ENCODE measurements at places on chromosomes 7 and 10.
A peak's percentile ranks its signal among the peaks of the same experiment; 100 is the strongest.

GRCh38 chr7:41996381-41997035 lies 240.5 kb downstream of the GLI3 start:
- DNase-seq, result no peak

- no peak for DNase-seq
These were observed 257.2 kb downstream of the GRID1 start for GRCh38 chr10:86109421-86109820.

- DNase-seq, result no peak
These were observed 594.9 kb upstream of the IGFBP3 start for GRCh38 chr7:46515844-46516590.

DNA sequence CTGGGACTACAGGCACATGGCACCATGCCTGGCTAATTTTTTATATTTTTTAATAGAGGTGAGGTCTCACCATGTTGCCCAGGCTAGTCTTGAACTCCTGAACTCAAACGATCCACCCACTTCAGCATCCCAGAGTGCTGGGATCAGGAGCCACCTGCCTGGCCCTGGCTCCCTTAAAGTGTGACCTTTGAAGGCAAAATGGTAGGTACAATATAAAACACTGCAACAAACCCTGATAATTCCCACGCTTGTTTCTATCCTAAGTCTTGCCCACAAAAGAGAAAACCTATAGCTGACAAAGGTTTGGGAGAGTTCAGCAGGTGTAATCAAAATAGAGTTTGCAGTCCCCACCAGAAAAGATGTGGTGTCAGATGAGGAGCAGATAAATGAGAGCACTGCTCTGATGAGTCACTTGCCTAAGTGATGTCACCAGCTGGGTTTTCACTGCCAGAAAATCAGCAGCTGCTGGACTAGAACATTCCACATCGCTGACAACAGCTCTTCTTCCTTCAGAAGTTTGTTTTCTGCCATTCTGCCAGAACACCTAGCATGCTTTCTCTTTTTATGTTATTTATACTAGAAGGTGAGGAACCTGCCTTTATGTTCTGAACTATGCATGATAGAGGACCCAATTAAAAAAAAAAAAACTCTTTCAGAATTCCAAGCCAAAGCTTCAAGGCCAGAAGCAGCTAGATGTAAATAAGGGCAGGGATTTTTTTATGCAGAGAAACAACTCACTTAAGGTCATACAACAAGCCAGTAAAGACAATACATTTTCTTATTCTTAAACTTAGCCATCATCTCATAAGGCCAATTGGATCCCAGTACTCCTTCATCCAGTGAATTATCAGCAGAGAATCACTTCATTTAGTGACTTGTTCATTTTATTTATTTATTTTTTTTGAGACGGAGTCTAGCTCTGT lies 18.0 kb downstream of the PURB start:
- peak; percentile 25 for DNase-seq

GRCh38 chr7:11831156-11831735 lies 752 bp downstream of the THSD7A start:
- DNase-seq, result no peak

GRCh38 chr7:142405122-142405765 lies 147.4 kb upstream of the PRSS58 start:
- no peak for DNase-seq

DNA sequence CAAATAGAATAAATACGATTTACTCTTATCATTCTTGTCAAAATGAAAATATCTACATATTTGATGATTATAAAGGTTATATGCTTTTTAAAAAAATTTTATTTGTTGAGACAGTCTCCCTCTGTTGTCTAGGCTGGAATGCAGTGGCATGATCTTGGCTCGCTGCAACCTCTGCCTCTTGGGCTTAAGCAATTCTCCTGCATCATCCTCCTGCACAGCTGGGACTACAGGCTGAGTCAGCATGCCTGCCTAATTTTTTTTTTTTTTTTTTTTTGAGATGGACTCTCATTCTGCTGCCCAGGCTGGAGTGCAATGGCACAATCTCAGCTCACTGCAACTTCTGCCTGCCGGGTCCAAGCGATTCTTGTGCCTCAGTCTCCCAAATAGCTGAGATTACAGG lies 48.9 kb downstream of the PUS7 start:
- no peak for DNase-seq

- no peak for DNase-seq
These were observed 144.5 kb upstream of the ASAH2 start for GRCh38 chr10:50395851-50396250.

Data from stimulated activated CD8-positive, alpha-beta memory T cell treated with anti-CD3 and anti-CD28 coated beads, Interleukin-7, amount 100 ng/mL, for 48 hours (primary cell).